NCI-H1048 (cell line): ENCODE measurements at places on chromosomes 7 and 10.

DNA sequence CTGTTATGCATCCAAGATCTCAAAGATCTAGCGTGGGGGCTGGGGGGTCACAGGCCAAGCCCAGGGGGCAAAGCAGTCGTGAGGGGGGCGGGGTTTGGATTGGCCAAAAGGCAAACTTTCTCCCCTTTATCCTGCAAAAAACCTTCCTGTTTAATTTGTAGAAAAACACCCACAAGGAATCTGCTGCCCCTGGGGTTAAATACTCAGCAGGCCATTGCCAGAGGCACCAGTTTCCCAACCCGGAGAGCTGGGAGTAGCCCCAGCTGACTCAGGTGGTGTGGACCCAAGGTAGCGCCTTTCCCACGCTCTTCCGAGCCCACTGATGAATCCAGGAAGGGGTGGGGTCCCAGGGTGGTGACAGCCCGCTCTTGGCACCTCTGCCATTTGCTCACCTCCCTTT is 21.4 kb downstream of the KCP start:
- DNase-seq, result no peak

DNA sequence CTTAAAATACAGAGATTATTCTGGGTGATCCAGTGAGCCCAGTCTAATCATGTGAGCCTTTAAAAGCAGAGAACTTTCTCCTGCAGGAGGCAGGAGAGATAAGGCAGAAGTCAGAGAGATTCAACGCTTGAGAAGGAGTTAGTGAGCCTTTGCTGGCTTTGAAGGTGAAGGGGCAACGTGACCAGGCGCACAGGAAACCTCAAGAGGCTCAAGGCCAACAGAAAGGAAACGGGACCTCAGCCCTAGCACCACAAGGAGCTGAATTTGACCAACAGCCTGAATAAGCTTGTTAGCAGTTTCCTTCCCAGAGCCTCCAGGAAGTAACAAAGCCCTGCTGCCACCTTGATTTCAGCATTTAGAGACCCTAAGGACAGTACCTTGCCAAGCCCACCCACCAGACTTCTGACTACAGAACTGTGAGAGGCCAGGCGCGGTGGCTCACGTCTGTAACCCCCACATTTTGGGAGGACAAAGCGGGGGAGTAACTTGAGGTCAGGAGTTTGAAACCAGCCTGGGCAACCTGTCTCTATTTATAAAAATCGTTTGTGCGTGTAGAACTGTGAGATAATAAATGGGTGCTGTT is 87.3 kb upstream of the KAT6B start:
- DNase-seq, result no peak

- no peak for DNase-seq
These were observed 5.3 kb downstream of the TMEM72 start for GRCh38 chr10:44916429-44916828.

DNA sequence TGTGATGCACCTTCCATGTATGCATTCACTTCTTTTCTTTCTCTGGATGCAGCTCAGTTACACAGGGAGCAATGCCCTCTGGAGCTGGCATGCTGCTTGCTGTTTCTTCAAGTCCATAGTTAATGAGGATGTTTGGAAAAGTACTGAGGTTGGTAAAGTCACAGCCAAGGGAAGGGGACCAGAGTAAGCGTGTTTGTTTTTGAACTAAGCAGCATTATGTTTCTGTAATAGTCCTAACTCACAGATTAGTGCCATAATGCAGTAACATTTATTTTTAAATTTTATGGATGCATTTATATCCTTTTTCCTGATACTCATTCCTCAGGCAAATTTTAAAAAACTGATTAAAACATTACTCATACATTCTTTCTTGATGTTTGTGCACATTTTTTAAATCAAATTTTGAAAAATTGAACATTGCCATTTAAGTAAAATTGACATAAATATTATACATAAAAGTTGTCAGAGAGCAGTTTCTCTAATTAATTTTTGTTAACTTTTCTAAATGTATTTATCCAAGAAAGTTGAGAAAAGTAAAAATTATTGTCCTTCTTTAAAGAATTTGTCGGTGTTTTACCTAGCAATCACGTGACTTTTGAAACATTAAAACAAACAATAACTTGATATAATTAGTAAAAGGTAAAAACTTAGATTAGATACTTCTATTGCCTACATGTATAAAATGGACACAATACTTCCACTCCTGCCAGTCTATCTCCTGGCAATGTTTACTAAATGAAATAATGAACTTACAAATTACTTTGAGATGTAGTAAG is 659.6 kb upstream of the ANKRD30A start:
- DNase-seq, result no peak

- no peak for DNase-seq
These were observed 437.7 kb downstream of the AUTS2 start for GRCh38 chr7:70035955-70036354.

- DNase-seq, result no peak
These were observed 178.3 kb upstream of the KLF14 start for GRCh38 chr7:130912082-130912861.

GRCh38 chr7:106947244-106947728 is 82.2 kb downstream of the PIK3CG start:
- no peak for DNase-seq

DNA sequence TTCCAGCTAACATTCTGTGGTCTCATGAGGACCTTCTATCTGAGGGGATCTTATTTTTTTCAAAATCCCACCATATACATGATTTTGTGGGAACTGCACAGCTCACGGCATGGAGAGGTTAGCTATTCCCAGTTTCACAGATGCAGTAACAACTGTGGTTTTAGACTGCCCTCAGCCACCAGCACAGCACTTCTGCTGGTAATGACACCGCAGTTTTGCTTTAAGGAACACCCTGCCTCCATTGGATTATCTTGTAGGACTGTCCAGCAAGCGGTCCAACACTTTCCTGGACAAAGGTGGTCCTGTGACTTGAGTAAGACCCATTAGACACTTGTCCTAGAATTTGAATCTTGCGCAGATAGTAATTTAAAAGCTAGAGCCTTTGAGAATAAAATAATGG is 65.3 kb upstream of the SMNDC1 start:
- no peak for DNase-seq

DNA sequence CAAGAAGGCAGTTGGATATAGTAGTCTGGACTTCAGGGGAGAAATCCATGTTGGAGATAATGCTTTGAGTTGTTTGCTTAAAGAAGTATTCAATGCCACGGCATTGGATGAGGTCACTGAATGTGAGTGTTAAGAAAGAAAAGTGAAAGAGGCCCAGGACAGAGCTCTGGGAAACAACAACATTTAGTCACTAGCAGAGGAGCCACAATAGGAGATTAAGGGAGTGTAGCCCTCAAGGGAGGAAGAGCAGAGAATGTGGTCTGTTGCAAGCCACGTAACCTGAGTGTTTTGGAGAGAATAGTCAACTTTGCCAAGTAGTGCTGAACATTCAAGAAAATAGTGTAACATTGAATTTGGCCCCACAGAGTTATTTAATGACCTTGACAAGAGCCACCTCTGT is 114.7 kb downstream of the MYO3A start:
- DNase-seq, result no peak

- no peak for DNase-seq
These were observed 9.9 kb downstream of the TAS2R41 start for GRCh38 chr7:143487566-143487965.

DNA sequence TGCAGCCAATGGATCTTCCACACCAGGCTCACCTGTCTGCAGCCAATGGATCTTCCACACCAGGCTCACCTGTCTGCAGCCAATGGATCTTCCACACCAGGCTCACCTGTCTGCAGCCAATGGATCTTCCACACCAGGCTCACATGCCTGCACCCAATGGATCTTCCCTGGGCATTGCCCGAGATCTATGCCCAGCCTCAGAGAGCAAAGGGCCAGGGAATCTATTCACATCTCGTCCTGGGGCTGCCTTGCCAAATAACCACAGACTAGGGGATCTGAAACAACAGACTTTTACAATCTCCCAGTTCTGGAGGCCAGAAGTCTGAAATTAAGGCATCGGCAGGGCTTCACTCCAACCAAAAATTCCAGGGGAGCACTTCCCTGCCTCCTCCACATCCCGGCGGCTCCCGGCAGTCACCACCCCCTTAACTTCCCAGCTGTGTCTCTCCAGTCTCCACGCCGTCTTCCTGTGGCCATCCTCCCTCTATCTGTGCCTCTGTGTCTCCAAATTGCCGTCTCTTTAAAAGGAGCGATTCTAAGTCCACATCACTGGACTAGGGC is 92.4 kb upstream of the PPP2R2D start:
- DNase-seq, result no peak

DNA sequence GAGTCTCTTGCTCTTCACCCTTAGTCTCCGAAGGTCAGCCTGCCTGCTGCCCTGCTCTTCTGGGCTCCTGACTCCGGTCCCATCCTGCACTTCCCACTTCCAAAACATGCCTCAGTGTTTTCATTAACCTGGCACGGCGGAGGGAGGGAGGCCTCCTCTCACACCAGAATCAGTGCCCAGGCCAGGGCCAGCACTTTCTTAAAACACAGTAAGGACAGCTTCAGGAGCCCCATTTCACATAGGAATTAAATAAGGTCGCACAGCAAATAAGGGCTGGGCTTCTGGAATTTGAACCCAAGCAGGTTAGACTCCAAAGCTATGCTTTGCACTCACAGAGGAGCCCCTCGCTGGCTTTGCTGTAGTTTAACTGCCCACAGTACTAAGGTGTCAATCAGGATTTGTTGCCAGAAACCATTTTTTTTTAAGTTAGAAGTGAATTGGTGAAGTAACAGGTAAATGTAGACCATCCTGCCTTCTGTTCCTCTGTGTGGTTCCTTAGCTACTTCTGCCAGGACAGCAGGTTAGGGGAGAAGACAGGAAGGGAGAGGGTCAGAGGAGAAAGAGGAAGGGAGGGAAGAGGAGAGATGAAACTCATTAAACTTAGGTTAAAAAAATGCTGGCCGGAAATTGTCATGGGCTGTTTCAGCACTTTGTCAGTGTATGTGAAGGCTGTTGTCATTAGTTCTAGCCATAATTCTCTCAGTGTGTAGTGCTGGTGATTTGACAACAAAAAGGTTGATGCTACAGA is 1.1 kb downstream of the RASSF4 start:
- no peak for DNase-seq

- DNase-seq, result no peak
These were observed 208.4 kb downstream of the ACTR3B start for GRCh38 chr7:152967958-152968357.

DNA sequence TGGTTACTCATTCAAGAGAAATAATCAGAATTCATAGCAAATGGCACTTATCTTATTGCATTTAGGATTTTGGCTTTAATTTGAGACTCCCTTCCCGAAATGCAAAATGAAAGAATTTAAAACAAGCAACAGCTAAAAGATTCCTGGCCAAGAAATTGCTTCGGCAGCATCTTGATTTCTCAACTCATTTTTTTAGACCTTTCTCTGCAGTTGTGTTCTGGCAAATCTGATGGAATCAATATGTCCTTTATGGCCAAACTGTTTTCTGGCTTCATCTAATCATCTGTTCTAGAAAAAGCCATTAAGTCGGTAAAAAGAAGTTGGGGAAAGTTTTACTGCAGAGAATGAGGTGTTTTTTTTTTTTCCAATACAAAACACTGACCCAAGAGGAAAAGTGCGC is 172.1 kb downstream of the SLC16A9 start:
- no peak for DNase-seq

- no peak for DNase-seq
These were observed 29.4 kb upstream of the AMPH start for GRCh38 chr7:38660427-38661099.

GRCh38 chr10:132564249-132564605 is 26.6 kb downstream of the INPP5A start:
- no peak for DNase-seq

DNA sequence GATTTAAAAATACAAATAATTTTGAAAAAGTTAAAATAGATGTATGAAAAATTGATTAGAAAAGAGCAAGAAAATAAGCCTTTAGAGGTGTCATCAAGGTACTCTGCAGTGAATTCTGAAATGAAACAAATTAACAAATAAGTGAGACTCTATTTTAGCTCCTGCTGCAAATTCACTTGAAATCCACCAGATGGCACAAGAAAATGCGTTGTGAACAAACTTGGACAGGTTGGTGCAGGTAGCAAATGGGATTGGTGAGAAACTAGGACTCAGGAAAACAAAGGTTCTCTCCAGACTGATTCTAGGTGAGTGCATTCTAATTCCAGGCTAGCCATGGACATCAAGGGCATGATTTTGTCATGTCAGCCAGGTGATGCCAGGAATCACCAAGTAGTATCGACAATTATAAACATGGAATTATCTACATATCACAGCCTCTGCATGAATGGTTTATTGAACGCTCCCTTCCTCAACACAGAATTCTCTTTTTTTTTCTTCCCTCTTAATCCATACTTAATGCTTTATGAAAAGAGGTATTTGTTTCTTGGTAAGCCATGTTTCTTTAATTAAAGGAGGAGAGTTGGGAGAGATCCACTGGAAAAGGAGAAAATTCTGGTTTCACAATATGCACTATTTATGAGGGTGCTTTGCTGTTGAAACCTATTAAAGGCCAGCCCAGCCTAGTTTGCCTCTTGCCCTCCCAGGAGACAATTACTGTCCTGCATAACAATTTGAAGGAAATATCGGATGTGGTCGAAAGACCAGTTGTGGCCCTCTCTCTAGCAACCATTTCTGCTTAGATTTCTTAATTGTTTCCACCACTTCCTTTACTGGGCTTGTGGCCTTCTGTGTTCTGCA is 118.1 kb downstream of the ZNF365 start:
- DNase-seq, result no peak

- no peak for DNase-seq
These were observed 385.7 kb downstream of the TNS3 start for GRCh38 chr7:47196106-47196645.

- DNase-seq, result no peak
These were observed 1.4 kb downstream of the KBTBD2 start for GRCh38 chr7:32890010-32890792.

GRCh38 chr7:48959676-48960075 is 35.3 kb downstream of the CDC14C start:
- DNase-seq, result peak; percentile 34

GRCh38 chr7:30165590-30165989 is 30.8 kb downstream of the MTURN start:
- DNase-seq, result no peak

DNA sequence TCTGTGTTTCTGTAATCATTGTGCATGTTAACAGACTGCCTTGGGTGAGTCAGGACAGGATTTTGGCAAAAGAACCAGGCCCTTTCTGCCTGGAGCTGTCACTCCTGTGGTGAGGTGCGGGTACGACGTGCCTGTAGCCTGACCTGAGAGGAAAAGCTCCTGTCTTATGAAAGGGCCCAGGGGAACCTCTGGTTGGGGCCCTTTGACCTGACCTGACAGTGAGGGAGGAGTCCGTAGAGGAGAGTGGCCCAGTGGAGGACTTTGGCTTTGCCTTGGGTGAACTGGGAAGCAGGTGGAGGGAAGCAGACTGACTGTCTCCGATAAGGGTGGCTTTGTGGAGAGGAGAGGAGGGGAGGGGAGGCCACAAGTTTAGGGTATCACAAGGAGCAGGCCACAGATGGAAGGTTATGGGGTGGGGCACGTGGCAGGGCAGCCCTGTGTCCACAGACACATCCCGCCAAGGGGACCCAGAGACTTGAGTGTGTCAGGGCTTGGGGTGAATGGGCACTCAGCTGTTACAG is 6.9 kb downstream of the PFKP start:
- no peak for DNase-seq

DNA sequence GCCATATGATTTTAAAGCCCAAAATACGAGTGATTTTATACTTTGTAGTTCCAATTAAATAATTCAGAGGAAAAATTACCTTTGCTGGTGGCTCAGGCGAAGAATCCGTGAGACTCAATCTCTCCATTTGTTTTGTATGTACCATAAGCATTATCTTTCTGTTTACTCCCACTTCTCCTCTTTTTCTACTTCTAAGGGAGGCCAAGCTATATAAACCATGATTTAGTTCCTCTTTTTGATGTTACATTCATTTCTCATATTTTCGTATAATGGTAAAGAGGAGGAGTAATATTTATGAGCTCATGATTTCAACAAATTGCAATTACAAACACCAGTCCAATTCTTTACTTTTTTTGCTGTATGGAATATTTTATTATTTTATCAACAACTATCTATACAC is 50.6 kb upstream of the TES start:
- no peak for DNase-seq
